ENCODE measurements at places on chromosomes 2 and 18.
A peak's percentile ranks its signal among the peaks of the same experiment; 100 is the strongest.

DNA sequence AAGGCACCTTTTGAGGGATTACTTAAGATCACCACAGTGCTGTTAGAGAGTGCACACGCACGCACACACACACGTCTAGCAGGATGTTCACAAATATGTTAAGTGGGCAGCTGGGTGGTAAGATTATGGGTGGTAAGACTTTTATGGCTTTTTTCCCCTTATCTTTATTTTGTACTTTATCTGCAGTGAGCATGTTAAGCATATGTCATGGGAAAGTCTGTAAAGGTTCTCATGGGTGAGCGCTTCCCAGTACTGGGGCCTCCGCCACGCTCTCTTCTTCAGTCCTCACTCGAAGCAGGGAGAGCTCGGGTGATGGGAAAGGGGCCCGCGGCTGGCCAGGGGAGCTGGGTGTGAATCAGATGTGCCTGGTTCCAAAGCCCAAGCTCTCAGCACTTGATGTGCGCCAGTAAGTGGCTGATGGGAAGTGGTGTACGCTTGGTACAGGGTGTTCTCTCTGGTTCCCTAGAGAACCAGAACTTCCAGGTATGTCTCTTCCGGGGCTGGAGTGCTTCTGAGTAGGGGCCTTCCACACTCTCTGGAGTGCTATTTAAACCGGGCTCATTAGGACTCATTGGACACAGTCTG lies 83.9 kb upstream of the YWHAQ start:
- H3K36me3 ChIP-seq = no peaks in the 10 kb centered on the region
- no peak overlapping the region for H3K27ac ChIP-seq
- H3K4me1 ChIP-seq = no peaks in the 10 kb centered on the region

GRCh38 chr2:174086708-174087107 lies 121.5 kb upstream of the SP3 start:
- H3K4me1 ChIP-seq = no peaks in the 10 kb centered on the region
- no peaks in the 10 kb centered on the region for H3K36me3 ChIP-seq
- no peaks in the 10 kb centered on the region for H3K27me3 ChIP-seq
- no peak overlapping the region for H3K27ac ChIP-seq
- no peak for DNase-seq

- H3K27me3 ChIP-seq = no peaks in the 10 kb centered on the region
- DNase-seq = no peak
- H3K36me3 ChIP-seq = no peaks in the 10 kb centered on the region
- H3K27ac ChIP-seq = no peak overlapping the region
Observed at GRCh38 chr2:170298115-170298514, 120.2 kb downstream of the MYO3B start.

DNA sequence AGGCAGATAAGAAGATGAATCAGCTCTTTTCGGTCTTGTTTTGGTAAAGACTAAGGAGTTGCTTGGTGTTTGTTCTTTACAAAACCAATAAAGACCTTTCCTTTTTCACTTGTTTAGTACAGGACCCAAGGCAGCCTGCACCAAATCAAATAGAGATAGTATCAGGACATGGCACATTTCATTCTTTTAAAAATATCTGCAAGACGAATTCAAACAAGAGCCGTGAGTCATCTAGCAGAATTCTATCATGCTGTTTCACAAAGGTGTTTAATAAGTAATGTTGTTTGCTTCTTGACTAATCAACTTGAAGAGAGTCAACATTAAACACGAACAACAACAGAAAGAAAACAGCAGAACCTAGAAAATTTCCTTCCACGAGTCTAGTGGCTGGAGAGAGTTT lies 102.8 kb upstream of the TTN start:
- peaks cover 6% of the 10 kb centered on the region for H3K4me1 ChIP-seq
- no peak for DNase-seq
- H3K27me3 ChIP-seq = peaks cover 1% of the 10 kb centered on the region
- no peak overlapping the region for H3K27ac ChIP-seq
- H3K36me3 ChIP-seq = no peaks in the 10 kb centered on the region

GRCh38 chr18:37553633-37554398 lies 11.8 kb downstream of the CELF4 start:
- H3K27me3 ChIP-seq = no peaks in the 10 kb centered on the region
- H3K4me3 ChIP-seq = no peak overlapping the region
- H3K36me3 ChIP-seq = no peaks in the 10 kb centered on the region
- no peak for DNase-seq
- no peak overlapping the region for H3K27ac ChIP-seq

GRCh38 chr2:68637047-68637446 lies 6.3 kb upstream of the PROKR1 start:
- H3K4me3 ChIP-seq = no peak overlapping the region
- no peaks in the 10 kb centered on the region for H3K4me1 ChIP-seq
- no peak for DNase-seq

- no peaks in the 10 kb centered on the region for H3K27me3 ChIP-seq
- no peak overlapping the region for H3K27ac ChIP-seq
- no peak for DNase-seq
Observed at GRCh38 chr2:200616656-200617055, 30.8 kb downstream of the AOX1 start.

GRCh38 chr2:41736105-41736567 lies 311.7 kb upstream of the PKDCC start:
- H3K36me3 ChIP-seq = no peaks in the 10 kb centered on the region
- H3K4me3 ChIP-seq = no peak overlapping the region
- DNase-seq = no peak
- H3K27ac ChIP-seq = no peak overlapping the region

DNA sequence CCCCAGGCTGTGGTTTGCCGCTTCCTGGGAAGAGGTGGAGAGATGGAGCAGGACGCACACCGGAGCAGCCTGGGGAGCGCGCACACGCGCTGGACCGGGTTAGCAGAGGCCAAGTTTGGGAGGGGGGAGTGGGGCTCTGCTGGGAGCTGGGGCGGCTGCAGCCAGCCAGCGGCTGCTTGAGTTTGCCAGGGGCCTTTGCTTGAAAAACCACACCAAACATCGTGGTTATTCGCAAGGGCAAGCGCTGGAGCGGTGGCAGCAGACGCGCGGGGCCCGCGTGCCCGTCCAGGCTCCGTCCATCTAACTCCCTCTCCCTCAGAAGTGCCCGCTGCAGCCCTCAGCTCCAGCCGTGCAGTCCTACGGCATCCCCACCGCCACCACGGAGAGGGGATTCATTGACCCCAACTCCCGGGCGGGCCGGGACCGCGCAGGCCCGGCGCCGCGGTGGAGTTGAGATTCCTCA lies 4.6 kb downstream of the PTGR3 start:
- H3K27me3 ChIP-seq = no peaks in the 10 kb centered on the region
- peak overlapping the region; percentile 11 for H3K4me3 ChIP-seq
- DNase-seq = no peak
- H3K27ac ChIP-seq = no peak overlapping the region
- H3K36me3 ChIP-seq = no peaks in the 10 kb centered on the region
- no peaks in the 10 kb centered on the region for H3K4me1 ChIP-seq

DNA sequence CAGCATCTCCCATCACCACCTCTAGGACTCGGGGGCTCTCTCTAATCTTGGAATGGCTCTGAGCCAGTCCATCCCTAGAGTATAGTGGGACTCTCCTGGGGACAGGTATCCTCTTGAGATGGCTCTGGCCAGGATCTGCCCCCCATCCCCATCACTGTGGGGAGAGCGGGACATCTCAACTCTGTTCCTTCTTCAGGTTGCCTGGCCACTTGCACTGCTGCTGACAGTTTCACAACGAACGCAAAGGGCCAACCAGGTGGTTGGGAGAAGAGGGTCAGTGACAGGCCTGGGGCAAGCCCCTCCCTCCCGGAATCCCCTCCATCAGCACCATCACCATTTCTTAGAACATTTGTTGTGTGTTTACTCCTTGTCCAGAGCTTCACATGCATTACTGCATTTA lies 62.6 kb downstream of the CIB4 start:
- H3K27me3 ChIP-seq = no peaks in the 10 kb centered on the region
- DNase-seq = peak; percentile 46
- no peak overlapping the region for H3K27ac ChIP-seq
